NCI-H2171 (cell line): ENCODE measurements at places on chromosomes 1 and 21.
A peak's percentile ranks its signal among the peaks of the same experiment; 100 is the strongest.

GRCh38 chr1:74937176-74937575 is 197.0 kb upstream of the LHX8 start:
- DNase-seq: peak; percentile 15

DNA sequence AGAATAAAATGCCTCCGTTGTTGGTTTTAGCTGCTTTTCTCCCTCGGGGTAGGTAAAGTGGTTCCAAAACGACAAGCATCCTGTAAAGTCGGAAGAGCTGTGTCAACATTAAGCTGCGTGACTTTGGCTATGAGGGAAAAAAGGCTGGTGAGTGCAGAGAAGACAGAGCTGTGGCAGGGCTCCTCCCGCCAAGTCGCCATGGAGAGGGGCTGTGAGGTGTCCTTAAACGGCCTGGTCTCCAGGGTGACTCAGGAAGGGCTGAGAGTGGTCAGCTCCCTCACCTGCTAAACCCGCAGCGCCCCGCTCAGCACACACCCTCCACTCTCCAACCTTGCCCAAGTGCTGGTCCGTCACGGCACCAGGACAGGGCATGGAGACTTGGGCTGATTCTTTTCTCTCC is 91.6 kb upstream of the SAMD11 start:
- no peak for DNase-seq

DNA sequence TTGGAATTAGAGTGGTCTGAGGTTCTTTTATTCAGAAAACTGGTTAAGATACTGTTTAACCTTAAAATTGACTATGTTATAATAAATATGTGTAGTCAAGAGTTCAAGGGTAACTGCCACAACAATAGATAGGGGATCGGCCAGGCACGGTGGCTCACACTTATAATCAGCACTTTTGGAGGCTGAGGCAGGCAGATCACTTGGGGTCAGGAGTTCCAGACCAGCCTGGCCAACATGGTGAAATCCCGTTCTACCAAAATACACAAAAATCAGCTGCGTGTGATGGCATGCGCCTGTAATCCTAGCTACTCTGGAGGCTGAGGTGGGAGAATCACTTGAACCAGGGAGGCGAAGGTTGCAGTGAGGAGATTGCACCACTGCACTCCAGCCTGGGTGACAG is 39.5 kb downstream of the PDC start:
- no peak for DNase-seq

DNA sequence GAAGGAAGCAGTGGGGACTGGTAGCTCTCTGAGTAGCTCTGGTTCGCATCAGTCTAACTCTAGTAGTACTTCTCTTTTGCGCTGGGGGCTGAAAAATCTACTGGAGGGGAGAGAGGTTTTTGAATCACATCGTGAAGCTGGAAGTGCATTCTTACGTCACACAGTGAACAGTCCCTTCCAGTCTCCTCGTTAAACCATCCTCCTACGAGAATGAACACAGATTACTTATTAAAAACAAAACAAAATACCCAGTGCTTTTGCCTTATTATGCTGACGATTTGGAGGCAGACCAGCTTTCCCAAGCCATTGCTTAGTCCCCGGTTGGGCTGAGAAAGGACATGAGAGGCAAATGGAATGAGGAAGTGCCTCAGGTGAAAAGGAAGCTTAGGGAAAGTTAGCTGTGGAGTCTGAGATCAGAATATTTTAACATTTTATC is 16.1 kb downstream of the HUNK start:
- DNase-seq: no peak

- no peak for DNase-seq
These were observed 87.9 kb downstream of the ARHGEF10L start for GRCh38 chr1:17627239-17628052.

DNA sequence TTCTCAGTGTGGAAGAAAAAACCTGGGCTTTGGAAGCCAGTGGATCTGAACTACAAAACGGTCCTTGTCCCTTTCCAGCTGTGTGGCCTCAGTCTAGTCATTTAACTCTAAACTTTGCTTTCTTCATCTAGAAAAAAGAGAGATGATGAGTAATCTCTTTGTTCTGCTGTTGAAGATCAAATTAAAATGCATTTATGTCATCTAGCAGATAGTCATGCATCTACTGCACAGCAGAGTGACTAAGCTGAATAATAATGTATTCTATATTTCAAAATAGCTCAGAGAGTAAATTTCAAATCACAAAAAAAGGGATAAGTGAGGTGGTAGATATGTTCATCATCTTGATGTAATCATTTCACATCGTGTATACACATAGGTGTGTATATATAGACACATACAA is 473.2 kb downstream of the DSCAM start:
- DNase-seq: no peak

- DNase-seq: no peak
These were observed 17.4 kb downstream of the KCNA10 start for GRCh38 chr1:110501488-110502132.

DNA sequence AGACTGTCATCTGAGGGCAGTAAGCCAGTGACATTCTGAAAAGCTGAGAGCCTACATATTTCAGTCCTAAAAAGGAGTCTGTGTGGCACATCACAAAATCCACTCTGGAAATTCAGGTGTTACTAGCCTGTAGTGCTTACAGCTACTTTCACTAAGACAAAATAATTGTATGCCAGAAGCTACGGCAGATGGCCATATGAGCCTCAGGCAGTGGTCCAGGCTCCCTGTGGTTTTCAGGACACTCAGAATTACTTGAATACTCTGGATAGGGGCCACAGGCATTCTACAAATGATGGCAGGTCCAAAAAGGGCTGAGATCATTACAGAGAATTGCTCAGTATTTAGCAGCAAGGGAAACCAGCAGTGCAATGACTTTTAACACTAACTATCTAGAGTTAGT is 527.1 kb downstream of the MRPL39 start:
- DNase-seq: no peak

DNA sequence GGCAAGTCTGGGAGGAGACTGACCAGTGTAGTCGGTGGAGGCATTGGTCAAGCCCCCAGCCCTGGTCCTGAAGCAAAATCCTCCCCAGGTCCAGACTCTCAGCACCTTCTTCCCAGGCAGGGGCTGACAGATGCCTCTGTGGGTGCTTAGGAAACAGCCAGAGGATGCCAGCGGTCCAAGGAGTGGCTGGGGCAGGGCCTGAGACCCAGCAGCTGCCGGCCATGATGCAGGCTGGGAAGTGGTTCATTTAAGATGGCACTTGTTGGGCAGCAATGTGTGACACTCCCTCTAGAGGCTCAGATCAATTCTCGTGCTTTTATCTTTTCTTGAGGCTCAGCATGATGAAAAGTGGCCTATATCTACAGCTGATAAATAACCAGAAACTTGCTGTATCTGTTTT is 165.0 kb upstream of the VAMP3 start:
- no peak for DNase-seq

- no peak for DNase-seq
These were observed 12.6 kb downstream of the LRRC8D start for GRCh38 chr1:89833183-89834082.

- DNase-seq: no peak
These were observed 372.3 kb downstream of the TTLL7 start for GRCh38 chr1:83626603-83627002.

DNA sequence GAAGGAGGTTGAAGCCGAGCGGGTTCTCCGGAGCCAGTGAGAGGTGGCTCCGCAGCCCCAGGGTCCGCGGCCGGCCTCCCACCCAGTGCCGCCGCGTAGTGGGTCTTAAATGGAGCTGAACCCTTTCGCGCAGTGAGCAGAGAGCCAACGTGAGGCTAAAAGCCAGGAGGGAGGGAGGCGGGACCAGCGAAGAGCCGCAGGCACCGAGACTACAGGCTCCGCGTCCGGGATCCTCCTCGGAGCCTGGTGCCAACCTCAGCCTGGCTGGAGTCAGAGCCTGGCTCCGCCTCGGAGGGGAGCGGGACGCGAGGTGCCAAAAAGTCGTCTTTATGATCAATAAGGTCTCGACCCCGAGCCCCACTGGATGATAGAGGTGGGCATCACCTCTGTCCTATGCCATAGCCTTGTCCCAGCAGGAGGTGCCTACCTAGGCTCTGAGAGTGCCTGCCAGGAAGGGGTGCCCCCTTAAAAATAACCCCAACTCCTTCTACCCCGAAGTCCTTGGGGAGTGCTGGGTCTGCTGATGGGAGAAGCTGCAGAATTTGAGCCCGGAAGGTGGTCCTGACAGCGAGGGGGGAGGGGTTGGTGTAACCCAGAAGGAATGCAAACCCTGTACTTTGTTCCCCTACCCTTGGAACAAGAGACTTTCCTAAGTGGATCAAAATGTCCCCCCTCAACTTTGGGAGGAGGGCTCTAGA is 1.6 kb downstream of the IGSF21 start:
- no peak for DNase-seq

GRCh38 chr1:167476061-167476460 is 42.3 kb downstream of the CD247 start:
- no peak for DNase-seq

DNA sequence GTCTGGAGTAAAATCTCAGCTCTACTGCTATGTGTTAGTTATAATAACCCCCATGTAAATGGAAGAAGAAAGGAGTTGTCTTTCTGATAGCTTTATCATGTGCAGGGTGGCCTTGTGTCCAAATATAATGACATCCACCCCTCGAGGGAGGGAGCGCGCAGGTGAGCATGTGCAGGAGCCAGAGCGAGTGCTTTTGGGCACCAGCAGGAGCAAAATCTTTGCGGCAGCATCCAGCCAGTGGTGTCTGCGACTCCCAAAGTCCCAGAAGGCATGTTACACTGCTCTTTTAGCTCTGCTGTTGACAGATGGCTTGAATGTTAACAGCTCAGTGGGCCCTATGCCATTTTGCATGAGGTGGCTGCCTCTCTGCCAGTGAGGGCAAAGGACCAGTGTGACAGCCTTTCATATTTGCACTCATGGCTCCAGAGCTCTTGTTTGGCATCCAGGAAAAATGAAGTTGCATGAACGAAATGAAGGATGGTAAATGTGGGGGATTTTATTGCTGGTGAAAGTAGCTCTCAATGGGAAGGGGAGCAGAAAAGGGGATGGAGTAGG is 146.7 kb downstream of the HMCN1 start:
- DNase-seq: peak; percentile 90

DNA sequence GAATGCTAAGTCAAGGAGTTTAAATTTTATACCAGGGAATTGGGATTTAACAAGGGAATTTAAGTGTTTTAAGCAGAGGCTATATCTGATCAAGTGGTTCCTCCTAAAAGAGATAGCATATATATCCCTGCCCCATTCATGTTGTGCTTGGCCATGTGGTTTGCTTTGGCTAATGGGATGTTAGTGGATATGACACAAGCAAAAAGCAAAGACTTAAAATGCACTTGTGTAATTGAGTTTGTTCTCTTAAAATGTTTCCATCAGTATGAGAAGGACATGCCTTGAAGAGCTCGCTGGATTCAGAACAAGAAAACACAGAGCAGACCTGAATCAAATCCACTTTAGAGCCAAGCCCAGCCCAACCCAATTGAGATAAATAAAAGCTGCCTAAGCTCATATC is 22.4 kb downstream of the C1orf87 start:
- DNase-seq: no peak

- no peak for DNase-seq
These were observed 121.3 kb downstream of the HFM1 start for GRCh38 chr1:91283421-91283726.

DNA sequence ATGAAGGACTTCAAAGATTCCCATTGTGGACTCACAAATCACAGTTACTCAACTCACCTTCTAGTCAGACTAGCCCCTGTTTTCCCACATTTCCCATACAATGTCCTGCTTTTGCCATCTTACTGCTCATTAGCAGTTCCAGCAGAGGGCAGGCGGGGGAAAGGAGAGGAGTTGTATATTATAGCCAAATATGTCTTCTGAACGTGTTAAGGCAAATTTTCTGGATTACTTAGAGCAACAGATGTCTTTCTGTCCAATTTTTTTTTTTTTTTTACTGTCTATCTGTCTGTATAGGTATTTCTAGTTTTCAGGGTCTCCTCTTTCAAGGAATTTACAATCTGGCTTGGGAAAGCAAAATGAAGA is 29.9 kb upstream of the DDAH1 start:
- no peak for DNase-seq

DNA sequence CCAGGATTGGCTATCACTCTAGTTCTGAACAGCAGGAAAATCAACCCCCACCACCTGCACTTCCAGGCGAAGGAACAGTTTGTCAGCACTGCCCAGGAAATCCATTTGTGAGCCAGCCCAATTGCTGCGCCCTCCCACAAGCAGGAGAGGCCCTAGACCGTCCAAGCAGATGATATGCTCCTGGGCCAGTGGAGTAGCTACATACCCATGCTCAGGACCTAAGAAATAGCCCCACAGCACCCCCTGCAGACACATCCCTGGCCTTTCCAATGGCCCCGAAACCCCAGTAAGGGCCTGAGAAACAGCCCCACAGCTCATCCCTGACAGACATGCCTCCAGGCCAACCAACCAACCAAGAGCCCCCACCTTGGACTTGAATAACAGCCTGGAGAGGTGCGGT is 111.5 kb upstream of the ZC3H11B start:
- DNase-seq: no peak

DNA sequence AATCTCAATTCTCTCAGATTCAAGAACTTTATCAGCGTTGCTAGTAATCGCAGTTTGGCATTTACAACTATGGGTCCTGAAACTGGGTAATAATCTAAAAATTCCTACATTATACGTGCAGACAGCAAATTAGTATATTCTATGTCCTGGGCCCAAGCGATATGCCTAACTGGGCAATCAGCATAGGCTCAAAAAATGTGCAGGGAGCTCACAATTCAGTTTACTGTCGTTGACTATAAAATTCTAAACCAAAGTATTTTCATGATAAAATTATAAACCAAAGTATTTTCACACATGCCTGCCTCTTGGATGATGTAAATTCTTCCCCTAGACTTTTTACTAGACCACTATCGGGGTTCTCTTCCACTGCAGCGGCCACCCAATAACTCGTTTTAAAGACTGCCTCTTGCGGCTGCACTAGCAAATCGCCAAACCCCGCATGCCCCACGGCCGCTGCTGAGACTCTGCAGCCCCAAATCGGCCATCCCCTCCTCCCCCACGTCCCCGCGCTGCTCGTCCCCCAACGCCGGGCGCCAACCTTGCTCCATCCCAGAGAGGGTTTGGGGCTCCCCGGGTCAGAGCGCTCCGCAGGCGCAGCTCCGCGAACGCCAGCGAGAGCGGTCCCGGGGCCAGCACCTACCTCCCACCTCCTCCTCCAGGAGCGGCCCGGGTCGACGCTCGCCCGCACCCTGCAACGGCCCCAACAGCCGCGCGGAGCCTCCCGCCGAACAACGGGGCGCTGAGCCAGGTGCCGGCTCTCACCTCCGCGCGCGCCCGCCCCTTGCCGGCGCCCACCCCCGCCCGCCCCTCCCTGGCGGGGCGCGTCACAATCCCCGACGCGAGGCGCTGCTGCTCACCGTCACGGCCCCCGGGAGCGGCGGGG is 506 bp downstream of the SSX2IP start:
- peak; percentile 71 for DNase-seq

- no peak for DNase-seq
These were observed 42.0 kb downstream of the S1PR1 start for GRCh38 chr1:101278845-101279244.

DNA sequence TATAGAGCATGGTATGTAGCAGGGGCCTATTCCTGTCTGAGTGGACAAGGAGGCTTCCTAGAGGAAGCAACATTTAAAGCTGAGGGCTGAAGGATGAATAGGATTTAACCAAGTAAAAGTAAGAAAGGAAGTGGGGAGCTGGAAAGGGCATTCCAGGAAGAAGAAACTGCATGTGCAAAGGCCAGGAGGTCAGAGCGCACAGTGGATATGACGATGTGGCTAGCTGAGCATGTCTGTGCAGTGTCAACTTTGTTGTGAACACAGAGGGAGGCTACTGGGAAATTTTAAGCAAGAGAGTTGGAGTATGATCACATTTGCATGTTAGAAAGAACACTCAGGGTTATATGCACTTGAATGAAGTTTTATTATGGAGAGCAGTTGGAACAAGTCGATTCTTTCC is 28.6 kb upstream of the JUN start:
- no peak for DNase-seq
